ENCODE measurements at places on chromosomes 1 and 21. TPM values are rescaled to one million over a fixed set of nuclear protein-coding genes. Genes with fewer than 3 reads are reported as not detected.

- no peak overlapping the region for H3K4me3 ChIP-seq
- peaks cover 9% of the 10 kb centered on the region for H3K4me1 ChIP-seq
- H3K36me3 ChIP-seq, result peaks cover 3% of the 10 kb centered on the region
- DNase-seq, result no peak
These were observed 47.2 kb upstream of the VANGL1 start for GRCh38 chr1:115594600-115594999.

GRCh38 chr1:210663730-210664573 lies 335.2 kb downstream of the HHAT start:
- H3K4me1 ChIP-seq, result peaks cover 17% of the 10 kb centered on the region
- no peak for DNase-seq
- H3K36me3 ChIP-seq, result no peaks in the 10 kb centered on the region
- no peak overlapping the region for H3K27ac ChIP-seq

GRCh38 chr1:116709666-116710167 lies 42.2 kb upstream of the IGSF3 start:
- H3K4me1 ChIP-seq, result peaks cover 7% of the 10 kb centered on the region
- H3K27ac ChIP-seq, result no peak overlapping the region
- H3K36me3 ChIP-seq, result no peaks in the 10 kb centered on the region
- H3K27me3 ChIP-seq, result peaks cover 11% of the 10 kb centered on the region
- DNase-seq, result no peak
- H3K4me3 ChIP-seq, result no peak overlapping the region

The ZNF678 gene
- total RNA-seq, result 24.1 TPM

GRCh38 chr1:246417813-246418564 lies 89.1 kb downstream of the SMYD3 start:
- DNase-seq, result no peak
- H3K36me3 ChIP-seq, result peaks cover 18% of the 10 kb centered on the region
- no peak overlapping the region for H3K4me3 ChIP-seq
- no peaks in the 10 kb centered on the region for H3K27me3 ChIP-seq

- no peaks in the 10 kb centered on the region for H3K27me3 ChIP-seq
These were observed 16.2 kb upstream of the DAB1 start for GRCh38 chr1:57440096-57440495.

GRCh38 chr1:208438112-208438699 lies 194.0 kb upstream of the PLXNA2 start:
- peaks cover 1% of the 10 kb centered on the region for H3K36me3 ChIP-seq
- H3K27me3 ChIP-seq, result no peaks in the 10 kb centered on the region
- no peak overlapping the region for H3K4me3 ChIP-seq
- no peak overlapping the region for H3K27ac ChIP-seq
- no peaks in the 10 kb centered on the region for H3K4me1 ChIP-seq

GRCh38 chr1:42979896-42980800 lies 21.5 kb upstream of the SLC2A1 start:
- H3K27ac ChIP-seq, result no peak overlapping the region
- no peaks in the 10 kb centered on the region for H3K36me3 ChIP-seq
- H3K27me3 ChIP-seq, result peaks cover 46% of the 10 kb centered on the region
- peaks cover 19% of the 10 kb centered on the region for H3K4me1 ChIP-seq

GRCh38 chr21:14989359-14989758 lies 75.4 kb downstream of the NRIP1 start:
- no peaks in the 10 kb centered on the region for H3K27me3 ChIP-seq
- no peak for DNase-seq
- peaks cover 37% of the 10 kb centered on the region for H3K4me1 ChIP-seq

- H3K27me3 ChIP-seq, result no peaks in the 10 kb centered on the region
- H3K4me3 ChIP-seq, result no peak overlapping the region
- no peak overlapping the region for H3K27ac ChIP-seq
These were observed 143.7 kb downstream of the DNM3 start for GRCh38 chr1:171984850-171985485.

The SHE gene
- total RNA-seq, result not detected

- no peak overlapping the region for H3K4me3 ChIP-seq
- DNase-seq, result no peak
- H3K36me3 ChIP-seq, result peaks cover 3% of the 10 kb centered on the region
- H3K27me3 ChIP-seq, result no peaks in the 10 kb centered on the region
These were observed 31.7 kb downstream of the PGM1 start for GRCh38 chr1:63624911-63625310.

Measured in progenitor cell of endocrine pancreas (in vitro differentiated cells).